ENCODE measurements at places on chromosomes 5 and 9. TPM values are rescaled to one million over a fixed set of nuclear protein-coding genes. Genes with fewer than 3 reads are reported as not detected.

GRCh38 chr9:104944356-104944755 is 16.4 kb upstream of the ABCA1 start:
- no peak for DNase-seq

DNA sequence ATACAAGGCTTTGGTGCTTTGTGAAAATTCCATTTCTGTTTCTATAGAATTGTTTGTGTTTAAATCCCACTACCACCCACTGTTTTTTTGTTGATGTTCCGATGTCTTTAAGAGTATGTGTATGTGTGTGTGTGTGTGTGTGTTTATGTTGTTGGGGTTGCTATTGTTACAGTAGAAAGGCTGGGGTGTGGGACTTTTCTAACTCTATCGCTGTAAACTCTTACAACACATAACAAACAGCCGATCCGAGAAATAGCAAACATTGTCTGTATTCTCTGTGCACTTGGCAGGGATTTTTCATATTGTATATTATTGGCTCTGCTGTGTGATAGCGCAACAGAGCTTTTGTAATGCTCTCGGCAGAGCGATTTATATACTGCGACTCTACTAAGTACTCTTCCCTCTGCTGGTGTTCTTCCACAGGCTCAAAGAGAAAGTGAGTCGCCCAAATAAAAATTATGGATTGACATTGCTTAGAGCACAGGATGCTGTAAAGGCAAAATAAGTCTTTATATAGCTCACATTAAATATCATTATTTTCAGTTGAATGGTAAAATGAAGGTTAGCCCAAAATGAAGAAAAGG is 492.2 kb upstream of the ARRDC3 start:
- no peak for DNase-seq

DNA sequence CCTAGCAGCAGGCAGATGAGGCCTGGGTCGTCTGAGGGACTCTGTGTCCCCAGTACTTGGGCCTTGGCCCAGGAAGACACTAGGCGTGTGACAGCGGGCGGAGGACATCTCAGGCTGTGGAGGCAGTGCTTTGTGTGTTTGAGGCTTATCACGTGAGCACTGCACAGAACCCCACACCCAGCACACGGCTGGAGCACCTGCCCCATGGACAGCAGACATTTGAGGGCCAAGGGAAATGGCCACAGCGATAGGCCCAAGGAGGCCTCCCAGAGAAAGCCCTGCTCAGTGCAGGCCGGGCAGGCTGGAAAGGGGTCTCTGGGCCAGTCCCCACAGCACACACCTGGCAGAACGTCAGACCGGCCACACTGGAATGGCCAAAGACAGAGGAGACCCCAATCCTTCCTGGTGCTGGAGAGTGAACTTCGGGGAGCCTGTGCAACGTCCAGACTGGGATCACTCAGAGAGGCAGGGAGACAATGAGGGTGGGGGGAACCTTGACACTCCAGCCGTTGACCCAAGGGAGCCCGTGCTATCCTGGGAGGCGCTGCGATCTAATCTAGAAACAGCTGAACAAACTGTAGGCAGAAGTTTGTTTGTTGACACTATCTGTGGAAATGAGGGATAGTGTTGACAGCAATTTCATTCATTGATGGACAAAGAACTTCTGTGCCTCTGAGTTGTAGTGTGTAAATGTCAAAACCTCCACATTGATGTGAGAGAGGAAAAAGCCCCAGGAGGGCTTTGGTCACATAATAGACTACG is 19.6 kb upstream of the FLT4 start:
- DNase-seq: peak; percentile 79

GRCh38 chr5:545641-546375 is 21.6 kb upstream of the SLC9A3 start:
- no peak for DNase-seq

DNA sequence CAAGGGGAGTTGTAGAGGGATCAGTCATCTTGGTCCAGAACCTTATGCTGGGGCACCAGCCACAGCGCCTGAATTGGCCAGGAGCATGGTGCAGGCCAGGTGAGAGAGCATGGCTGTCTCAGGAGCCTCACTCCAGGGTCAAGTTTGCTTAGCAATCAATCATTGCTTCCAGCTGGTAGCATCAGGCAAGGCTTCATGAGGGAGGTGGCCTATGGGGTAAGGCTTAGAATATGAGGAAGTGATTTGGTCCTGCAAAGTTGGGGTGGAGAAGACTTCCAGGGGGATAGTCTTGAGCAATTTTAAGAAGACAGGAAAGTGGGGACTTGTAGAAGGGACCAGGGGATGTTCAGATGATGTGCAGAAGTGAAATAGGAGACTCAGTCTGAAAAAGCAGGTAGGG is 53.9 kb upstream of the PITX1 start:
- no peak for DNase-seq

DNA sequence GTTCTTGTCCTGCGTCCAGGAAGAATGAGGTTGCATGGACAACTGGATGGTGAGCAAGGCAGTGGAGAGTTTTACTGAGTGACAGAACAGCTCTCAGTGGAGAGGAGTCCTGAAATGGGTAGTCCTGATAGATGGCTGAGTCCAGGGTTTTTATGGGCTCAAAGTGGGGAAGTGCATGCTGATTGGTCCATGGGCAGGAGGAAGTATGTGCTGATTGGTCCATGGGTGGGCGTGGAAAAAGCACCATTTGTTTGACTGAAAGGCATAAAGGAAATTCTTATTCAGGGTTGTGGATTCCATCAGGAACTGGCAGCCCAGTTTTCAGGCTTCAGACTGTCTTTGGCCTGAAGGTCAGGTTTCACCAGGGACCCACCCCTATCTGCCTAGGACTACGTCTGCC is 10.6 kb downstream of the FSD1L start:
- DNase-seq: no peak

GRCh38 chr5:139642891-139643871 is 5.0 kb upstream of the CXXC5 start:
- no peak for DNase-seq

GRCh38 chr9:108553111-108553635 is 302.6 kb downstream of the ACTL7B start:
- no peak for DNase-seq

DNA sequence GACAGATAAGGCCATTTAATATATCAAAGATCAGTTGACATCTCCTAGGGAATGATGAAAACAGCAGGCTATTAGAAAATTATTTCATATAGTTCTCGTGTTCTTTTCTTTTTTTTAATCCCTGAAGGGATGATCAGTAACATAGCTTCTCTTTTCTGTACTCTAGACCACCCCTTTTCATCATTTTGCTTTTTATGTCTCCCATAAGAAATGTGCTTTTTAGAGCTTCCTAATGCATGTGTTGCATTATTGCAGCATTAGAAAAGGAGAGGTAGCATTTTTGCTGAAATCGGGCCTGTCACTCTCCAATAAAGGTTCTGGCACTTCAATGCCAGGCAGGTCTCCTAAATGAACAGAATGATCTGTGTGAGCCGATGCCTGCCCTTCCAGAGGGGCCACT is 143.3 kb downstream of the NTRK2 start:
- DNase-seq: no peak

DNA sequence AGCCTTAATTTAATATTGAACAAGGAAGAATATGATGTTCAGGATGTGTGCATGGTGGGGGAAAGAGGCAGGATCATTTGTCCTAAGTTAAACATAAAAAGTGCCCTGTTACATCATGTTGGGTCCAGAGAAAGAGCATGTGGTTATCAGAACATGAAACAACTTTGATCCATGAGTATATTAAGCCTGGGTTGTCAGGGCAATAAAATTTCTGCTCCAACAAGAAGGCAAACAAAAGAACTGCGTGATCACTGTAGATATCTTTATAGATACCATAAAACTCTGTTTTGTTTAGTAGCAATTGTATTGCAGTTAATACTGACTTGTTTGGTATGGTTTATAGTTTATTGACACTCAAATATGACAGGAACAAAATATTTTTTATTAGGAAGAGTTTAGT is 35.2 kb downstream of the PCA3 start:
- DNase-seq: no peak

DNA sequence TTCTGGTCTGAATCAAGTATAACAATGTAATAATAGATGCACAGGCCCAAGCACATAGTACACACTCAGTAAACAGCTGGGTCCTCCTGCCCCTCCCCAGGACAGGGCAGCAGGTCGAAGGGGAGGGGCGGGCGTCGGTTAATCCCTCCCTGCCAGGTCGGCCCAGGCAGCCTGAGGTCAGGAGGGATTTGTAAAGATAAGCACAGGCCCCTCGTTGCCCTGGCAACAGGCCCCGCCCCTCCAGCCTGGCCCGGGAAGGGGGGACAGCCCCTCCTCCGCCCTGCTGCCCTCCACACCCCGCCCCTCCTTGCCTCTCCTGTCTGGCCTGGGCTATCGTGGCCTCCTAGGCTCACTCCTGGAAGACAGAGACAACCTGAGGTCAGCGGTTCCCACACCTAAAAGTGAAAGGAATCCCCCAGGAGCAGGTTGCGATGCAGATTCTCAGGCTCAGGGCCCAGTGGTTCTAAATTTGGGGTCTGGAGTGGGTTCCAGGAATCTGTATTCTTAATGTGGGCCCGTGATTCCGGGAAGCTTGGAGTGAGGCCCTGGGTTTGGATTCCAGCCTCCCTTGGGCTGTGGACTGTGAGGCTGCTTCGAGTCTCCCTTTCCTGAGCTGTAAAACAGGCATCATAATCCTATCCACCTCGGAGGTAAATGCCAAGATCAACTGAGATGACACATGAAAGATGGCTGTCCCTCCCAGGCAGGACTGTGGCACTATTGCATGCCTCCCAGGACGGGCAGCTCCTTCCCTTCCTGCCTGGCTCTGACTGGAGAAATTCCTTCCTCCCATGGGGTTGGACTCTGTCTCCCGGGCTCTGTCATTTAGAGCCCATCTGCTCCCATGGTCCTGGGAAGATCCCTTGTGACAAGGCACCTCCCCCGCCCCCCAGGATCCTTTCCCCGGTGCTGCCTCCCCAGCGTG is 4.4 kb downstream of the CRB2 start:
- DNase-seq: no peak

DNA sequence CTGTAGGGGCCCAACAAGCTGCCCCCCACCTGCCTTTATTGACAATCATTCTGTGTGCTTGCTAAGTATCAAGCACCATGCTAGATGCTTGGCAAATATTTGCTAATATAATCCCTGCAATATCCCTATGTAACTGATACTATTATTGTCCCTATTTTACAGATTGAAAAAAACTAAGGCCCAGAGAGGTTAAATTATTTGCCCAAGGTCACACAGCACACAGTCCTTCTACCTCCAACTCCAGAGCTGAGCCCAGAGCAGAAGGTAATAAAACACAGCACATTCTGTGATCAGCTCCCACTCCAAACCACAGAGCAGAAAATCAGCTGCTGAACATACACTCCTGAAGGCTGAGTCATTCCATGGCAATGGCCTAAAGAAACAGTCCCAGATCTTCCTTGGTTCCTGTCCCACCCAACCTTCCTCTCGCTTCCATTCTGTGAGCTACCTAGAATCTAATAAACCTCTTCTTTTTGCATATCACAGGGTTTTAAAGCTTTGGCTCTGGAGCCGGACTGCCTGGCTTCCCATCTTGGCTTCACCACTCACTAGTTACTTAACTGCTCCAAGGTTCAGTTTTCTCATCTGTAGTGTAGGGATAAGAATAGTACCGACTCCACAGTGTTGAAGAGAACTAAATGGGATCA is 66.7 kb upstream of the ADRA1B start:
- peak; percentile 92 for DNase-seq

GRCh38 chr9:114002986-114003350 is 75.1 kb downstream of the AMBP start:
- peak; percentile 58 for DNase-seq

- DNase-seq: peak; percentile 32
These were observed 76.1 kb downstream of the FNIP1 start for GRCh38 chr5:131720714-131721113.

DNA sequence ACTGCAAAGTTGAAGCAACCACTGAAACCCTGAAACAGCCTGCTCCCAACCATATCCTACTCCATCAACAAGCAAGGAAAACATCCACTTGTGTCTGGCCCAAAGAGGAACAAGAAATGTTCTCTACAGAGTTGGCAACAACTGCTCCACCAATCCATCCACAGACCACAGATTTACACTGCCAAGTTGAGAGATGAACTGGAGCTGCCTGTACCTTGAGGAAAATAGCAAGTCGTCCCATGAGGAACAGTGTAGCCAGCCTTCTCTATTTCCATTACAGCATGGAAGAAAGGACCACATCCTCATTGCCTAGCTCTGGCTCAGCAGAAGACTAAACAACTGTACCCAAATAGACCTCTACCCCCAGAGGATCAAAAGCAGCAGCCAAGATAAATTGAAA is 60.4 kb downstream of the DEPDC1B start:
- DNase-seq: peak; percentile 9

GRCh38 chr9:126293522-126293889 is 33.1 kb upstream of the MVB12B start:
- no peak for DNase-seq

- DNase-seq: no peak
These were observed 5.4 kb upstream of the GNE start for GRCh38 chr9:36263683-36264082.

DNA sequence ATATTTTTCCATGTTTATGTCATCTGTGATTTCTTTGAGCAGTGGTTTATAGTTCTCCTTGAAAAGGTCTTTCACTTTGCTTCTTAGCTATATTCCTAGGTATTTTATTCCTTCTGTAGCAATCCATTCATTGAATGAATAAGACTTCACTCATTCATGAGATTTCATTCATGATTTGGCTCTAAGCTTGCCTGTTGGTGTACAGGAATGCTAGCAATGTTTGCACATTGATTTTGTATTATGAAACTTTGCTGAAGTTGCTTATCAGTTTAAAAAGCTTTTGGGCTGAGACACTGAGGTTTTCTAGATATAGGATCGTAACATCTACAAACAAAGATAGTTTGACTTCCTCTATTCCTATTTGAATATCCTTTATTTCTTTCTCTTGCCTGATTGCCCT is 15.9 kb downstream of the RLN2 start:
- no peak for DNase-seq

- DNase-seq: no peak
These were observed 204.4 kb downstream of the TRIO start for GRCh38 chr5:14347522-14347921.

GRCh38 chr9:132776891-132777290 is 101.2 kb downstream of the AK8 start:
- no peak for DNase-seq

- DNase-seq: peak; percentile 80
These were observed 72.0 kb downstream of the SEMA6A start for GRCh38 chr5:116502616-116503015.

DNA sequence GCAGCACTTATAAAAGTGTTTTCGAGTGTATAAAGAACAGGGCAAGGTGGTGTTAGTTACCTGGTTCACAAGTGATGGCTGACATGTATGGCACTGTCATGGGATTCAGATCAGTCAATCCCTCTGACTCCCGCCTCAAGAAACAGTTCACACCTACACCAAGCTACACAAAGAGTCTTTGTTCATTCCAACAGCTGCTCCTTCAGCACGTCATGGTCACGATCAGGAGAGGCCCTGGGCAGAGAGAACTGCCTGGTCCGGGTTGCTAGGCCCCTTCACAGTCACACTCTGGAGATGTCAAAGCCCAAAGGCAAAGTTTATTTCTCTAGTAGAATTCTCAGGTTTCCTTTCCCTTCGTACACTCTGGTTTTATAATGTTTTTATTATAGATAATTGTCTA is 426.7 kb downstream of the ZSWIM6 start:
- no peak for DNase-seq

Gene SPATA31A1
- not detected for total RNA-seq

Gene SCGB3A2
- not detected for total RNA-seq

Gene OLFM1
- not detected for total RNA-seq

Gene ARL14EPL
- total RNA-seq: 0.40 TPM

Gene SLC22A4
- 5.6 TPM for total RNA-seq

Gene TMEM215
- total RNA-seq: not detected

Gene ROR2
- not detected for total RNA-seq

Data from LHCN-M2 (cell line).